ENCODE measurements at places on chromosomes 4 and X. TPM values are rescaled to one million over a fixed set of nuclear protein-coding genes. Genes with fewer than 3 reads are reported as not detected.

- H3K4me1 ChIP-seq = no peaks in the 10 kb centered on the region
- no peak overlapping the region for H3K4me3 ChIP-seq
- no peaks in the 10 kb centered on the region for H3K36me3 ChIP-seq
- no peaks in the 10 kb centered on the region for H3K27me3 ChIP-seq
- DNase-seq = no peak
These were observed 46.7 kb upstream of the WDR1 start for GRCh38 chr4:10163296-10163695.

- peaks cover 38% of the 10 kb centered on the region for H3K4me1 ChIP-seq
- peaks cover 22% of the 10 kb centered on the region for H3K36me3 ChIP-seq
- H3K27me3 ChIP-seq = no peaks in the 10 kb centered on the region
These were observed 20.5 kb downstream of the PKD2 start for GRCh38 chr4:88027611-88028608.

DNA sequence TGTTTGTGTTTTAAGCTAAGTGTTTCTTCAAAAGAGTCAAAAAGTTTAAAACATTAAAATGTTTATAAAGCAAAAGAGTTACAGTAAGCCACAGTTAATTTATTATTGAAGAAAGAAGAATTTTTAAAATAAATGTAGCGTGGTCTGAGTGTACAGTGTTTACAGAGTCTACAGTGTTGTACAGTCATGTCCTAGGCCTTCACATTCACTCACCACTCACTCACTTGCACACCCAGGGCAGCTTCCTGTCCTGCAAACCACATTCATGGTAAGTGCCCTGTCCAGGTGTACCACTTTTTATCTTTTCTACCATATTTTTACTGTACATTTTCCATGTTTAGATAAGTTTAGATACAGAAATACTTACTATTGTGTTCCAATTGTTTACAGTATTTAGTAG, 239.7 kb upstream of the AGA start:
- no peak overlapping the region for H3K4me3 ChIP-seq
- H3K27ac ChIP-seq = no peak overlapping the region
- no peaks in the 10 kb centered on the region for H3K27me3 ChIP-seq

DNA sequence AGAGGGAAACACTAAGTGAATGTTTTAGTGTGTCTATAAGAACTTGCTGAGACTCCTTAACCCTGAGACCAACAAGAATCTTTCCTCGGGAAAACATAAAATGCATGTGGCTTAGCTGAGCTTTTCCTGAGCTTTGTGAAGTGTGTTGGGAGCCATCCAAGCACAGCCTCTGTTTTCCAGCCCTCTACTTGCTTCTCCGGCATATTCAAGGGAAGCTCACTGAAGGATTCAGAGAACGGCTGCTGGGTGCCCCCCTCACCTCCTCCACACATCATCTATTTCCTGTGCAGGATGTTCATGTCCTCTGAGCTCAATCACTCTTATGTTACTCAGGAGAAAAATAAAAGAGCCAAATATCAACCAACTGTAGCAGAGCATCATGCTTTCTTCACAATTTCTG, 492.1 kb downstream of the IL15 start:
- no peak for DNase-seq
- H3K4me1 ChIP-seq = peaks cover 37% of the 10 kb centered on the region
- no peaks in the 10 kb centered on the region for H3K36me3 ChIP-seq
- H3K27me3 ChIP-seq = no peaks in the 10 kb centered on the region

DNA sequence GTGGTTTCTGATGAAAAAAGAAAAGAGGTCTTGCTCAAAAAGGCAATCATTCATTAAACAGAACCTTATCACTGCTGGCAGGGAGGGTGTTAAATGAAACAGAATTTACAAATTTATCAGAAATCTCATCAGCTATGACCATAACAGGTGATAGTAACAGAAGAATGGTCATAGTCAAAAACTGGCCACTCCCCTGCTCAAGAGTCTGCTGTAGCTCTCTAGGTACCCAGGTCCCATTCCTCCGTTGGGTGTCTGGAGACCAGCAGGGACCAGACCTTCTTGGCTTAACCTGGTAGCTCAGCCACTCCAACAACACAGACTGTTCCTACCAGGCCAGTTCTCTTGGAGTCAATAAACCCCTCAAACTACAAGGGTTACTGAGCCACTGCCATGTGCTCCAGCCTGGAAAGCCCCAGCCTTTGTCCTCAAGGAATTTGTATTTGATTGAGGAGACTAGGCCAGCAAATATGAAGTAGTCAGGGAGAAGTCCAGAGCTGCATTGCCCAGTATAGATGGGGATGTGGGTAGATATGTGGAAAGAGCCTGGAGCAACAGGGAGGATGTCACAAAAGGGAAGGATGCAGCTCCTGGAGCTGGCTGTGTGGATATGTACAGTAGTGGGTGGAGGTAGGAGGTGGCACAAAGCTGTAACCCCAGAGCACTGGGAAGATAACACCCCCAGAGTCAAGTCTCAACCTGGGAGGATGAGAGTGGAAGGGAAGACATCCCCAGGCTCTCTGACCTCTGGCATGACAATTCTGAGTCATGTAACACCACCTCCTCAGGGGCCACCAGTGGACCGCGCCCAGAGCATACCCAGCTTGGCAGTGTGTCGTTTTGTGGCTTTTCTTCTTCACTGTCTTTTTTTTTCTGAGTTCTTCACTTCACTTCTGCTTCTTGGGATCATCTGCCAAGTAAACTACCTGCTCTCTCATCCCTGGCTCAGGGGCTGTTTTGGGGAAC, 21.9 kb downstream of the RASL11B start:
- no peak overlapping the region for H3K27ac ChIP-seq
- no peak overlapping the region for H3K4me3 ChIP-seq
- no peaks in the 10 kb centered on the region for H3K36me3 ChIP-seq
- no peaks in the 10 kb centered on the region for H3K4me1 ChIP-seq
- no peaks in the 10 kb centered on the region for H3K27me3 ChIP-seq

- no peak for DNase-seq
- no peaks in the 10 kb centered on the region for H3K4me1 ChIP-seq
- H3K27ac ChIP-seq = no peak overlapping the region
- no peaks in the 10 kb centered on the region for H3K36me3 ChIP-seq
These were observed 3.4 kb downstream of the MAGEB5 start for GRCh38 chrX:26219351-26219750.

DNA sequence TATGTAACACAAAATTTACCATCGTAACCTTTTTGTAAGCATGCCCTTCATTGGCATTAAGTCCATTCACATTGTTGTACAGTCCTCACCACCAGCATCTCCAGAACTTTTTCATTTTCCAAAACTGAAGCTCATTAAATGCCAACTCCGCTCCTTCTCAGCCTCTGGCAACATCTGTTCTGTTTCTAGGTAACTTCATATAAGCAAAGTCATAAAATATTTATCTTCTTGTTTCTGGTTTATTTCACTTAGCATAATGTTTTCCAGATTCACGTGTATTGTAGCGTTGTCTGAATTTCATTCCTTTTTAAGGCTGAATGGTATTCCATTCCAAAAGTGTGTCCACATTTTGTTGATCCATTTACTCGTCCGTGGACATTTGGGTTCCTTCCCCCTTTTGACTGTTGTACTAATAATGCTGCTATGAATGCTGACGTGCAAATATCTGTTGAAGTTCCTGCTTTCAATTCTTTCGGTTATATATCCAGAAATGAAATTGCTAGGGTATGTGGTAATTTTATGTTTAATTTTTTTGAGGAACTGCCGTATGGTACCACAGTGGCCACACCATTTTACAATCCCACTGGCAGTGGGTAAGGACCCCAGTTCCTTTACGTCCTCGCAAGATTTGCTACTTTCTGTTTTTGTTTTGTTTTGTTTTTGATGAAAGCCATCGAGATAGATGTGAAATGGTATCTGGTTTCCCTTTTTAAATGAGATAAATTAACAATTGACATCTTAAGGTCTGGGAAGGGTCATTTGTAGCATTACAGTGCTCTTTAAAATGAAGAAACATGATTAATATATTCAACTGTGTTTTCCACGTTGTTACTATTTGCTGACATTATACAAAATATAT, 63.4 kb downstream of the PTTG2 start:
- DNase-seq = no peak
- no peak overlapping the region for H3K27ac ChIP-seq
- H3K4me3 ChIP-seq = peak overlapping the region; percentile 13
- H3K27me3 ChIP-seq = no peaks in the 10 kb centered on the region
- H3K36me3 ChIP-seq = peaks cover 27% of the 10 kb centered on the region

DNA sequence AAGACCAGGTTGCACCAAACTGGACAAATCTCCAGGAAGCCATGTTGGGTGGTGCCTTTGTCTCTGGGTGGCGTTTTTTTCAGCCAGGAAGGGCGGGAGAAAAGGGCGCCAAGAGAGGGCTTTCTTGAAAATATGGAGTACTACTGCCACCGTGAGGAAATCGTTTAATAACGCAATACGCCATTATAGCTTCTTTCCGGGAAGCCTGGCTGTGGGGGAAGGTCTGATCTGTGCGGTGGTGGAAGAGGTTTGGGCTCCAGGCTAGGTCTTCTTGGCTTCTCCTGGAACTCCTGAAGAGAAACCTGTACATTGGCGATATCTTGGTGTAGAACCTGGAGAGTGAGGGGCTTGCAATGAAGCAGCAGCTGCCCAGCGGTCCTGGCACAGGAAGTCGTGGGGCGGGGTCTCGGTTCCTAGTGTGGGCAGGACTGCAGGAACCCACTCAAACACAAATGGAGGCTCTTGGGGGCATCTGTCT, 202.7 kb downstream of the OR13H1 start:
- H3K27ac ChIP-seq = no peak overlapping the region
- H3K4me3 ChIP-seq = no peak overlapping the region
- no peaks in the 10 kb centered on the region for H3K27me3 ChIP-seq
- no peak for DNase-seq

GRCh38 chrX:49879656-49880277, 483 bp downstream of the USP27X start:
- H3K27ac ChIP-seq = peak overlapping the region; percentile 76
- H3K4me3 ChIP-seq = peak overlapping the region; percentile 79
- no peak for DNase-seq
- H3K36me3 ChIP-seq = no peaks in the 10 kb centered on the region
- no peaks in the 10 kb centered on the region for H3K27me3 ChIP-seq

DNA sequence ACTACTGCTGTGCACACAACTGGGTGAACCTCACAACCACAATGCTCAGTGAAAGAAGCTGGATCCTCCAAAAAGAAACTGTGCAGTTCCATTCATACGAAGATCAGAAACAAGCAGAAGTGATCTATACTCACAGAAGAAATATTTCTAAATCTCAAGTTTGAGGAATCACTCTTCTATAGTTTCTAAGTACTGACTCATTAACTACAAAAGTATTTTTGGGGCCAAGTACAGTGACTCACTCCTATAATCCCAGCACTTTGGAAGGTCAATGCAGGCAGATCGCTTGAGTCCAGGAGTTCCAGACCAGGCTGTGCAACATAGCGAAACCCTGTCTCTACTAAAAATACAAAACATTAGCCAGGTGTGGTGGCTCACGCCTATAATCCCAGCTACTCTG, 51.3 kb upstream of the RELL1 start:
- no peak overlapping the region for H3K27ac ChIP-seq
- H3K27me3 ChIP-seq = no peaks in the 10 kb centered on the region
- no peak overlapping the region for H3K4me3 ChIP-seq

- H3K4me3 ChIP-seq = no peak overlapping the region
- peaks cover 3% of the 10 kb centered on the region for H3K4me1 ChIP-seq
- H3K36me3 ChIP-seq = no peaks in the 10 kb centered on the region
- H3K27ac ChIP-seq = no peak overlapping the region
- no peaks in the 10 kb centered on the region for H3K27me3 ChIP-seq
These were observed 84.0 kb downstream of the PRKG2 start for GRCh38 chr4:81131066-81131465.

DNA sequence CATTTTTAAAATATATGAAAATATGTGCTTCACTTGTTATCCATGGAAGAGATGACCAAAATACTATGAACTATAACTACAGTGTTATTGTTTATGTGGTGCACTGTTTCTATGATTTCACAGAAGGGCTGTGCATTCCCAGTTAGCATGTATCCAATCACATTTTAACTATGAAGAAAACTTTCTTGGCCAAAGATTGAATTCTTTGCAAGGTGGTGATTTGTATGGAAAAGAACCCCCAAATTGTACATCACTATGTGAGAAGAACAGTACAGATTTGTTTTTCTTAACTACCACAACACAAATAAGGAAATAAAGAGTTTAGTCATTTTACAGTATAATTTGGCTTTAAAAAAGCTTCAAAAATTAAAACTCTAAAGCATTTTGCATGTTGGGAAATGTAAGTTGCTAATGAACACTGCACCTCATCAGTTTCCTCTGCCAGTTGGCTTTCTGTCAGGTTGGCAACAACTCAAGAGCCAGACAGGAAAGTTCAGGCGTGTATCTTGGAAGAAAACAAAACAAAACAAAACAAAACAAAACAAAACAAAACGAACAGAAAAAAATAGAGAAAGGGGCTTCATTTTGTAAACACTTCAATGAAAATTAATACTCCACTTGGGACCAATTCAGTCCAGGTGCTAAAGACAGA, 237.0 kb downstream of the SCFD2 start:
- no peak overlapping the region for H3K27ac ChIP-seq
- H3K4me3 ChIP-seq = no peak overlapping the region
- no peak for DNase-seq
- H3K4me1 ChIP-seq = peaks cover 10% of the 10 kb centered on the region

- H3K27me3 ChIP-seq = no peaks in the 10 kb centered on the region
- no peaks in the 10 kb centered on the region for H3K4me1 ChIP-seq
- no peak overlapping the region for H3K4me3 ChIP-seq
- H3K36me3 ChIP-seq = no peaks in the 10 kb centered on the region
- H3K27ac ChIP-seq = no peak overlapping the region
These were observed 50.9 kb upstream of the PRDX4 start for GRCh38 chrX:23616361-23616760.

DNA sequence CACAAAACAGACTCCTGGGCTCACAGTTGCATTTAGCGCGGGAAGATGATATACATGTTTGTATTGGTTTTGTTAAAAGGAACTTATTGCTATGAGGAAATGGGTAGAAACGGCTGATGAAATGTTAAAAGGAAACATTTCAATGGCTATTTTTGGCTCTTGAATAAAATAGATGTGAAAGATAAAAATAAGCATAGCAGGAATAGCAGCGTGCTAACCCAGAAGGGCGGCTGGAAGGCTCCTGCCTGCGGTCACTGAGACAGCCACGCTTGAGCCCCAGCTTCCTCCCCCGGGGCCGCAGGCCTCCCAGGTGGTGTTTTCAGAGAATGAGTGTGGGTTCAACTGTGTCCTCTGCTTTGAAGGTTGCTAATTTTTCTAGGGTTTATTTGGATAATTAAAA, 35.0 kb upstream of the CLCN4 start:
- H3K36me3 ChIP-seq = no peaks in the 10 kb centered on the region
- H3K27ac ChIP-seq = no peak overlapping the region
- peaks cover 20% of the 10 kb centered on the region for H3K4me1 ChIP-seq
- H3K27me3 ChIP-seq = no peaks in the 10 kb centered on the region
- peak overlapping the region; percentile 21 for H3K4me3 ChIP-seq
- no peak for DNase-seq

- H3K27me3 ChIP-seq = no peaks in the 10 kb centered on the region
- no peaks in the 10 kb centered on the region for H3K4me1 ChIP-seq
- no peak overlapping the region for H3K4me3 ChIP-seq
These were observed 15.6 kb upstream of the SCOC start for GRCh38 chr4:140357868-140358267.

GRCh38 chr4:5371415-5372190, 320.3 kb downstream of the STK32B start:
- H3K27ac ChIP-seq = no peak overlapping the region
- DNase-seq = no peak
- no peaks in the 10 kb centered on the region for H3K27me3 ChIP-seq

- H3K4me1 ChIP-seq = peaks cover 31% of the 10 kb centered on the region
- H3K27ac ChIP-seq = peak overlapping the region; percentile 48
These were observed 116.5 kb downstream of the MAML3 start for GRCh38 chr4:140037353-140038030.

Gene GAGE12H
- total RNA-seq = not detected

Gene MAGEC2
- total RNA-seq = not detected

Gene MTMR8
- total RNA-seq = 12.1 TPM

Gene WWC2
- 21.1 TPM for total RNA-seq

Gene FAM156B
- 37.6 TPM for total RNA-seq

Gene ADGRL3
- total RNA-seq = 17.5 TPM

Gene TSPAN7
- total RNA-seq = 38.4 TPM
